NCI-H524 (cell line): ENCODE measurements at places on chromosomes 3 and 15.

DNA sequence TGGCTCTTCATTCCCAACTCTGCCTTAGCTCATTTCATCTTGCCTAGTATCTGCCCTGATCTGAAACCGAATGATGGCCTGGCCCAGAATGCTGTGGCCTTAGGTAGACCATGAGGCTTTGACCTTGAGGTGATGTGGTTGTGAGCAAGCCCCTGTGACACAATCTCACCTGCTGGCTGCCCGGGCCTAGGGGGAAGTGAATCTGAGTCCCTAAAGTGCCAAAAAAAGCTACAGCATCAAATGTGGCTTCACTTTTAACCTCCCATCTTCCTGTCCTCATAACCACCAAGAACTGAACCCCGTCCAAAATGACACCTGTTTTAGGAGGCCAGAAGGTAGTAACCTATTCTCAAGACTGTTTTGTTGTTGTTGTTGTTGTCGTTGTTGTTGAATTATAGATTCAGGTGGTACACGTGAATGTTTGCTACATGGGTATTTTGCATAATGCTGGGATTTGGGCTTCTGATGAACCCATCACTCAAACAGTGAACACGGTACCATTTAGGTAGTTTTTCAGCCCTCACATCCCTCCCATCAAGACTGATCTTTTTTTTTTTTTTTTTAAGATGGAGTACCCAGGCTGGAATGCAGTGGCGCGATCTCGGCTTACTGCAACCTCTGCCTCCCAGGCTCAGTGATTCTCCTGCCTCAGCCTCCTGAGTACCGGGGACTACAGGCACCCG lies 54.6 kb downstream of the MCCC1 start:
- DNase-seq: no peak

- no peak for DNase-seq
Measured at GRCh38 chr15:46778876-46779275, 938.4 kb upstream of the SEMA6D start.

DNA sequence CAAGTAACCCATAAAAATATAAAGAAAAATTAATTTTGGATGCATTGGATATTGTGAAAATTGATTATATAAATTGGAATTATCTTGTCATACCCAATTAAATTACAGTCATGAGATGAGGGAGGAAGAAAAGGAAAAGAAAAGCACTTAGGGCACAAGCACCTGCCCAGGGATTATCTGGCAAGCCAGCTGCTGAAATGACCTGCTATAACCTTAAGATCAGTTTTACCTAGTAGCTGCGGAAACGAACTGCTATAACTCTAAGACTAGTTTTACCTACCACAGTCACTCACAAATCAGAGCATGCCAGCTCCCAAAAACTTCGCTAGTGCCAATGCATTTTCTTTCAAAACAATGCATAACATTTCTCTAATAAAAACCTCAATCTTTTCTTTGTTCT lies 26.2 kb downstream of the LRRFIP2 start:
- DNase-seq: no peak

- no peak for DNase-seq
Measured at GRCh38 chr3:51391566-51392354, 675 bp downstream of the RBM15B start.

DNA sequence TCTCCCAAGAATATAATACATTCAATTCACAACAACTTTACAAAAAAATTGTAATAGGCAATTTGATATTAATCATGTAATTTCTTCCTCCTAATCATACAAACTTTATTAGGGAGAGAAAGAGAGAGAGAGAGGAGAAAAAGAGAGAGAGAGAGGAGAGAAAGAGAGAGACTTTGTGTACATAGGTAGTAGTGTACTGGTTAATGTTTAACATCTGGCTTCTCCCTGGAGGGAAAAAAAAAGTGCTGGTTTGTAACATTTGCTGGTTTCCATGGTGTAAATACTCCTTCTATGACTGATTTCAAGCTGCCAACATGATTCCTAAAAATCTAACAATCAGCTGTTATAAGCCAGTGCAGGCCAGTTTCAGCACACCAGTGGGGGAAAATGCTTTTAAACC lies 98.0 kb upstream of the ARHGEF26 start:
- no peak for DNase-seq

GRCh38 chr15:35311615-35312014 lies 226.5 kb upstream of the NANOGP8 start:
- no peak for DNase-seq

GRCh38 chr3:50358355-50358910 lies 888 bp downstream of the TMEM115 start:
- DNase-seq: no peak

GRCh38 chr3:99972380-99973104 lies 141.8 kb downstream of the FILIP1L start:
- DNase-seq: peak; percentile 97

DNA sequence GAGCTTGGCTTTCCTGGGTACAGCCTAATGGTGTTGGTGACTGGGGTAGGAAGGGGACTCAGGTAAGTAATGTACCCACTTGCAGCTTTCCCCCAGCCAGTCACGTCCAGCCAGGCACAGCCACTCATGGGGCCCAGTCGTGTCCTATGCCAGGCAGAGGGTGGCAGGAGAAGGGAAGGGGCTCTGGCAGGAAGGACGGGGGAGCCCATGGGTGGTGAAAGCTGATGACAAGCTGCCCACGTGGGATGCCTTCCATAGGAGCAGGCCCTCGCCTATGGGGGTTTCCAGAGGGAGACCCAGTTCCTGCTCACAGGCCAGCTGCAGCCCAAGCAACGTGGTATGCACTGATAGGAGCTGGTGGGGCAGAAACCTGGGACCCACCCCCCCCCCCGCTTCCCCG lies 10.7 kb downstream of the CHAC1 start:
- DNase-seq: no peak

GRCh38 chr15:70853973-70854665 lies at the start of gene LARP6:
TSS of gene LARP6 (minus strand) at chr15:70854157. CDS start at chr15:70854088, 69 bp downstream.
- DNase-seq: peak; percentile 38

- no peak for DNase-seq
Measured at GRCh38 chr3:155229086-155229485, 64.4 kb downstream of the STRIT1 start.

DNA sequence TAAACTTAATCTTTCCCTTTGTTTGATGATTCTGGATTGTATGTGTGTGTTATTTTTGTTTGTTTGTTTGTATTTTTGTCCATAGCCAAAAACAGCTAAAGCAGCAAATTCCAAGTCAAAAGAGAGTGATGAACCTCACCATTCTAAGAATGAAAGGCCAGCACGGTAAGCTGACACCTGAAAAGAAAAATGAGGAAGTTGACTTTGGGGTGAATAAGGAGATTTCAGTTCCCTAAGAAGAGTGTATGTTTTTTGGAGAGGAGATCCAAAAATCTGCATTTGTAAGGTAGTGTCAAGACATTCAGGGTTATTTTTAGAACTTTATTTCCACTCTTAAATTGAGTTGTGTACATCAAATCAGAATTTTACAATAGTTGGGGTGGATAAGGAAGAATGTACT lies 52.3 kb upstream of the UTS2B start:
- DNase-seq: no peak

DNA sequence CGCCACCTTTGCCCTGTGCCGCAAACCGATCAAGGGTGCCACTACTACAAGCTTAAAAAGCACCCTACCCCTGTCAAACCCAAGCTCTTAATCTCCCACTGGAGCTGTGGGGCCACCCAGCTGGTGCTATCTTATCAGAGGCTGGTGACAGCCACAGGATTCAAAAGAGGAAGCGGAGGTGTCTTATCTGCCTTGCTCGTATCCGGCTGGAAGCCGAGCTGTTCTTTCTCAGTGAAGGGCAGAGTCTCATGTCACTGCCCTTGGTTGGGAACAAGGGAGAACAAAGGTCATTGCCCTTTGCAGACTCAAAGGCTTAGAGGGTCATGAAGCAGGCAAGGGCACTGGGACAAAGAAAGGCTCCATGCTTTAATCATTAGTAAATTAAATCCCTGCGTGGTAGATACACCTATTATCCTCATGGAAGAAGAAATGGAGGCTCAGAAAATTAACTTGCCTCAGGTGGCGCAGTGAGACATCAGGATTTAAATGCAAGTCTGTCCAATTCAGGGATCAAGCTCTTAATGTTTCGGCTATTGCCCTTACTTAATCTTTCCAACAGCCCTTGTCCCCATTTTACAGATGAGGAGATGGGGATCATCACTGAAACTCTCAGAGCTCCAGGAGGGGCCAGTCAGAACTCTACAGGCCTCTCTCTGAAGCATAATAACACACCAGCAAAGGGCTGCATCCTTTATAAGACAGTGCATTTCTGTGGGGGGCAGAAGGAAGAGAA lies 360.0 kb upstream of the PROK2 start:
- DNase-seq: no peak

DNA sequence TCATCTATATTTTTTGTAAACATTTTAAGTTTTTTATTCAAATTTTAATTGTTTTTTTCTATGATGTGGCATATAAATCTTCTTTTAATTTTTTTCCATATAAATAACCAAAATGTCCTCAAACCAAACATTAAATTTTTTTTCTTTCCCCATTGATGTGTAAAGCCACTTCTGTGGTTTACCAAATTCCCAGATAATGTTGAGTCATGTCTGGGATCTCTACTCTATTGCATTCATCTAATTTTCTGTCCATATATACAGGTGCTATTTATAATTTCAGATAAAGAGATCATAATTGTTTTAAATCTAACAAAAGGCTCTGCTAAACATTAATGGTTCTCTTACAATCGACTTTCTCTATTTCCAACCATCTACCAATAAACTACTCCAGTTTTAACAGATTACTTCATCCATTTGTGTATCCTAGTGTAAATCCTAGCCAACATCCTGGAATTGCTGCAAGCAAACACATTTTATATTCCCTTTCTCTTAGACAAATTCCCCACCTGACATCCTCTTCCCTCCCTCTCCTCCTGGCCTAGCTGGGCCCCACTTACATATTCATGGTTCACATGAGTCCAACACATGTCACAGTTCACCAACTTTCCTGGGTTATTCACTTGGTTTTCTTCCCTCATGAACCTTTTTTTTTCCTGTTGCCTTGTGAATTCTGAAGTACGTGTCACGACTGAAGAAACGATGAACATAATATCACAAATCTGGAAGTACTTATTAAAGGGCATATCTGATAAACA lies 368.0 kb upstream of the AGTR1 start:
- no peak for DNase-seq

DNA sequence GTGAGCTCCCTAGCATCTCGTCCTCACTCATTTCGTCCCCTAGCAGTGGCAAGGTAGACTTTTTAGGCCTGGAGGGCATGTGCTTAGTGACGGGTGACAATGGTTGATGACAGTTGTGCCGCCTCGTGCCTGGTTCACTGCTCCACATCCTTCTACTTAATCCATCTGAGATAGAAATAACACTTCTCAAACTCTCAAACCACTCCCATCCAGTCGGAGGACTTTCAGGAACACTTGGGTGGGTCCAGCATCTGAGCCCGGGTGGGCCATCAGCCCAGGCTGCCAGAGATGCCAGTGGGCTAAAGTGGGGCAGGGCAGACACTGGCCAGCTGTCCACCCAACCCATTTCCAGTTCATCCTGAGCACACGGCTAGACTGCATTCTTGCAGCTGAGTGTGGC lies 79.7 kb upstream of the SMAD3 start:
- no peak for DNase-seq

DNA sequence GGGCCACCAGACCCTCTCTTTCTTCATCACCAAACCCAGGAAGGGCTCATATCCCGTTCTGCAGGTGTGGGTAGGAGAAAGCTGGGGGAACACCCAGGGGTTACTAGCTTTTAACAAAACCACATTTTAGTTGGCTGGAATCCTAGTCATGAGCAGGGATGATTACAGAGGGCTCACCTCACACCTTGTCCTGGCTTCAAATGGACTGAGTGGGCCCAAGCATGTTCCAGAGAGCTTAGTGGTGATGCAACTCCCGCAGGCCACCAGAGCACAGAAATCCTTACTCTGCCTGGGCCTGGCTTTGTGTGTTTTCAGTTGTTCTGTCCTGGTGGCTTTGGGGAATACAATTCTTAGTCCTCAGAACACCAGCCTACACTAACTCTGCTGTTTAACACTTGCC lies 56.8 kb upstream of the RYK start:
- no peak for DNase-seq

DNA sequence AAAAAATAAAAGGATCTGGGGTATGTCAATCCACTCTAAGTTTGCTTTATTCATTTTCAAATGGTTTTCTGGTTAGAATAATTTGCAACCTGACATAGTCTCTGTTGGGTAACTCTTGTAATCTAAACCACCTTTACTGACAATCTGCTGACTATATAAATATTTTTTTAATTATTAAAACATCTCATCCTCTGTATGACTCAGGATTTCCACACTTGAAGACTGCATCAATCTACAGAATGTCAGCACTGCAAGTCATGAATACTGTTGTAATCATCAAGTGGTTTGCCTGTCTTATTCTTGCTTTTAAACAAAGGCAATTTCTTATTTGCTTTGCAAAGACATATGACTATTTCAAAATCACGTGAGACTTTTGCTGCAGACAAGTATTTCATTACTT lies 42.1 kb downstream of the VGLL3 start:
- DNase-seq: no peak

DNA sequence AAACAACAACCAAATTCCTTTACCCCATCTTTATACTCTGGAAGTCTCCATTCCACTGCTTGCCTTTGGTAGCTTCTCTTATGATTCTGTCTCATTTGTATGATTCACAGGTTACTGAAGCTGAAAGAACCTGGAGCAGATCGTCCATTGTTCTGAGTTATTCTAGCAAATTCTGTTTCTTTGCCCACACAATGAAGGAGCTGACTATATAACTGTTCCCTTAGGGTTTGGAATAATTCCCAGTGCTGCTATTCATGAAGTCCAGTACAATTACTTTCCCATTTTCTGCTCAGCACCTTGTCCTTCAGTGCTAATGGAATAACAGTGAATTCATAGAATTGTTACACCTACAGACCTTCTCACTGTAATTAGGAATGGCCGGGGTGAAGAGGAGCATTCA lies 167.8 kb downstream of the CHST2 start:
- no peak for DNase-seq

GRCh38 chr3:172840463-172840862 lies 89.9 kb downstream of the ECT2 start:
- DNase-seq: no peak

- no peak for DNase-seq
Measured at GRCh38 chr15:64858021-64858575, 16.4 kb downstream of the PLEKHO2 start.

GRCh38 chr3:57298041-57298440 lies 5.6 kb upstream of the ASB14 start:
- no peak for DNase-seq

DNA sequence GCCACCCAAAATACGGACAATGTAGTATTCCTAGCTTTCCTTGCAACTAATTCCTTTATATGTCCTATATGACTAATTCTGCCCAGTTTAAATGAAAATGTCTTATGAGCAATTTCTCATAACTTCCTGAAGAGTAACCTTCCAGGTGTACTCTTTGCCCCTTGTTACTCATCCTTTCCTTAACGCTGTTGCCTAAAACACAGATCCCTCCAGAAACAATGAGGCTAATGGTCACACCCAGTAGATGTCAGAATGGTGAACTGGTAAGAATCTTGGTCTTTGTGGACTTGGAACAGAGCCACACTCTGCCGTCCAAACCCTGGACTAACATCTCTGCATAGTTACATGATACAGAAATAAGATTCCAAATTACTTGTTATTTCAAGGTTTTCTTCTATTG lies 497.9 kb downstream of the IGSF11 start:
- no peak for DNase-seq

GRCh38 chr15:99511866-99512661 lies 53.7 kb upstream of the MEF2A start:
- DNase-seq: no peak
